Umbilical cord (tissue), 2 donors: ENCODE measurements at places on chromosomes 5 and 9. TPM values are rescaled to one million over a fixed set of nuclear protein-coding genes. Genes with fewer than 3 reads are reported as not detected.

DNA sequence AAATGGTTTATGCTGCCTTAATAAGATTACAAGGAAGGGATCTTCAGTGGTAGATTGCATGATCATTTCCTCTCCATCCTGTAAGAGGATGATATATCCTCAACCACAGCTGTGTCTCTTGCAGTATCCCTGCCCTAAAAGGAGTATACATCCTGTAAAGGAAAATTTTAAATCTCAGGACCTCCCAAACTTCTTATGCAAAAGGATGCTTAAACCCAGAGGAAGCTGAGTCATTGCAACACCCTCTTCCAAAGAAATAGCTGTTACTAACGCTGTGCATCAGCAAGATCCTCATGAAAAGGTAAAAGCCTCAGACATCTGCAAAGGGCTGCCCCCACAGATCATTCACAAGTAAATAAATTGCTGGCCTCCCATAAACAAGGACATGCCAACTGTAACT lies 599.0 kb downstream of the PRELID2 start:
- no peak for DNase-seq

DNA sequence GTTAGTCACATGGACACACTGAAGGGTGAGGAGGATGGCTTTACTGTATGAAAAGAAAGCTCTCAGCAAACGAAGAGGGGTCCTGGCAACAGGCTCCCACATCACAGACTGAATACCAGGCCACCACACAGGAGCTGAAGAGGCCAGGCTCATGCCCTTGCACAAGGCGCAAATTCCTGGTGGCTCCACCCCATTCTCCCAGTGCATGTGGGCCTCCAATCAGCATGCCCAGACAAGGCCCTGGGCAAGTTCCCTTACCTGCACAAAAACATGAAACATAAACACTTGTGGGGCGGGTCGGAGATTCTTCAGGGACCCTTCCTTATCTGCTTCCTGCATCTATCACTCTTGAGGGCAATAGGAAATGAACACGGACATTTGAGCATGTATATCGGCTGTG lies 935.8 kb upstream of the EDIL3 start:
- no peak for DNase-seq

GRCh38 chr9:4879115-4879558 lies 86.4 kb downstream of the RCL1 start:
- no peak for DNase-seq

SH3PXD2B gene
- 30.6 TPM for total RNA-seq

GRCh38 chr9:134316449-134317160 lies 9.7 kb upstream of the RXRA start:
- peak; percentile 69 for DNase-seq

DNA sequence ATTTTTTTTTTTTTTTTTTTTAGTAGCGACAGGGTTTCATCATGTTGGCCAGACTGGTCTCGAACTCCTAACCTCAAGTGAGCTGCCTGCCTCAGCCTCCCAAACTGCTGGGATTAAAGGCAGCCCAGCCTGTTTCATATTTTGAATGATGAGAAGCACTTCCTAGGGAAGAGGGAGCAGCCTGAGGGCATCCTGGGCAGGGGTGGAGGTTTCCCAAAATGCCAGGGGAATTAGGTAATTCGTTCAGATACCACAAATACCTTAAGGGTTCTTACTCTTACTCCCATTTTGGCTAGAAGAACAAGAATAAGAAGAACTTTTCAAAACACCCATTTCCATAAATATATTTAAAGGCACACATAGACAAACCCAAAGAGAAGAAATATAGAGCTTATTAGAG lies 29.5 kb upstream of the RAPGEF1 start:
- DNase-seq = no peak

SOWAHA gene
- total RNA-seq = 4.6 TPM

DNA sequence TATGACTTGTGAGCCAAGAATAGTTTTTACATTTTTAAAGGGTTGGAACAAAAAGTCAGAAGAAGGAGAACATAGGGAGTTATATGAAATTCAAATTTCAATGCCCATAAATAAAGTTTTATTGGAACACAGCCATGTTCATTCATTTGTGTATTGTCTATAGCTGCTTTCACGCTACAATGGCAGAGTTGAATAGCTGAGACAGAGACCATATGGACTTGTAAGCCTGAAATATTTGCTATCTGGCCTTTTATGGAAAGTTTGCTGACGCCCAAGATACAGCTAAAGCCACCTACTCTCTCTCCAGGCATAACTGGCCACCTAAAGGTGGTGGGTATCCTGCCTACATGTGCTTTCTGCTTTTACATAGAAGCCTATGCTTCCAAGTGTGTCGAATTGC lies 10.9 kb downstream of the DAB2IP start:
- DNase-seq = no peak

SHISAL2B gene
- not detected for total RNA-seq

GRCh38 chr5:76526950-76527583 lies 96.1 kb downstream of the F2RL2 start:
- no peak for DNase-seq

- no peak for DNase-seq
Observed at GRCh38 chr9:70101265-70101664, 57.6 kb downstream of the MAMDC2 start.

- peak; percentile 81 for DNase-seq
Observed at GRCh38 chr9:12776513-12777055, 1.8 kb downstream of the LURAP1L start.

- DNase-seq = no peak
Observed at GRCh38 chr9:112443200-112443599, 43.4 kb upstream of the KIAA1958 start.
